SK-N-SH treated with all-trans-retinoic acid at 6 μM for 48 hours (cell line): ENCODE measurements at places on chromosomes 2 and 18.

GRCh38 chr18:79217979-79218604 is 148.9 kb downstream of the ATP9B start:
- ATAC-seq: no peak

- no peak for ATAC-seq
These were observed 31.3 kb upstream of the MSTN start for GRCh38 chr2:190093793-190094192.

DNA sequence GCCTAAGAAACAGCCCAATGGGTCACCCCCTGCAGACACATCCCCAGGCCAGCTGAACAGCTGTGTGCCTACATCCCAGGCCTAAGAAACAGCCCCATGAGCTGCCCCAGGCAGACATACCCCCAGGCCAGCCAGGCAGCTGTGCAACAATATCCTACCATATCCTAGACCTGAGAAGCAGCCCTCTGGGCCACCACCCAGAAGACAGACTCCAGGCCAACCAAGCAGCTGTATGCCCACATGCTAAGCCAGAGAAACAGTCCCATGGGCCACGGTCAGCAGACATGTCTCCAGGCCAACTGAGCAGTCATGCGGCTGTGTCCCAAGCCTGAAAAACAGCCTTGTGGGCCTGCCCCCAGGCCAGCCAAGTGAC is 205.5 kb downstream of the ATAD2B start:
- ATAC-seq: no peak

DNA sequence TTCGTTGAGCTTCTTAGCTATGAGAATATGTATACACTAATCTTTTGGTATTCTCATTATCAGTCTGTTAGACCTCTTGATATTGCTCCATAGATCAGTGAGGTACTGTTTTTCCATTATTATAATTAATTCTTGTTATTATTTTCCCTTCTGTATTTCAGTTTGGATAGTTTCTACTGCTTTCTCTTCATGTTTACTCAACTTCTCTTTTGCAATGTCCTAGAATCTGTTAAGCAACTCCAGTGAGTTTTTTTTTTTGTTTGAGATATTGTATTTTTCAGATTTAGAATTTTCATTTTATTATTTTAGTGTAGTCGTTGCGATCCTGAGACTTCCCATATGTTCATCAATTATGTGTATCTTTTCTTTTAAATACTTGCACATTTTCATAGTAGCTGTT is 260.8 kb downstream of the SETBP1 start:
- ATAC-seq: no peak

GRCh38 chr2:37770797-37771196 is 99.4 kb upstream of the CDC42EP3 start:
- ATAC-seq: no peak

- no peak for ATAC-seq
These were observed 6.3 kb downstream of the KHK start for GRCh38 chr2:27092696-27093429.

DNA sequence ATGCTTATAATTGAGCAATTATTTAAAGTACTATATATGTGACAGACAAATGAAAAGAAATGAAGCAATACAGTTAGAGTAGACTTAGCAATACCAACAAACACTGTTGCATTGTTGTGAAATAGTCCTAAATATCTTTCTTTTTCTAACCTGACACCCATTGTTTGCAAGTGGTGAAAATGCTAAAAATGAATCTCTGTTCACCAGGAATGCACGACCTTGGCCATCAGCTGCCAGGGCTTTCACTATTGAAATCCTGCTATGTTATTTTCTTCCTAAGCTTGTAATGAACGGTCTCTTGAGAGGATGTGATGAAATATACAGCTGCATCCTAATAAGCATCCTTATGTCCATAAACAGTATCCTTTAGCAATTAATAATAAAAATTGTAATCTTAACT is 136.2 kb upstream of the MGAT5 start:
- ATAC-seq: no peak

DNA sequence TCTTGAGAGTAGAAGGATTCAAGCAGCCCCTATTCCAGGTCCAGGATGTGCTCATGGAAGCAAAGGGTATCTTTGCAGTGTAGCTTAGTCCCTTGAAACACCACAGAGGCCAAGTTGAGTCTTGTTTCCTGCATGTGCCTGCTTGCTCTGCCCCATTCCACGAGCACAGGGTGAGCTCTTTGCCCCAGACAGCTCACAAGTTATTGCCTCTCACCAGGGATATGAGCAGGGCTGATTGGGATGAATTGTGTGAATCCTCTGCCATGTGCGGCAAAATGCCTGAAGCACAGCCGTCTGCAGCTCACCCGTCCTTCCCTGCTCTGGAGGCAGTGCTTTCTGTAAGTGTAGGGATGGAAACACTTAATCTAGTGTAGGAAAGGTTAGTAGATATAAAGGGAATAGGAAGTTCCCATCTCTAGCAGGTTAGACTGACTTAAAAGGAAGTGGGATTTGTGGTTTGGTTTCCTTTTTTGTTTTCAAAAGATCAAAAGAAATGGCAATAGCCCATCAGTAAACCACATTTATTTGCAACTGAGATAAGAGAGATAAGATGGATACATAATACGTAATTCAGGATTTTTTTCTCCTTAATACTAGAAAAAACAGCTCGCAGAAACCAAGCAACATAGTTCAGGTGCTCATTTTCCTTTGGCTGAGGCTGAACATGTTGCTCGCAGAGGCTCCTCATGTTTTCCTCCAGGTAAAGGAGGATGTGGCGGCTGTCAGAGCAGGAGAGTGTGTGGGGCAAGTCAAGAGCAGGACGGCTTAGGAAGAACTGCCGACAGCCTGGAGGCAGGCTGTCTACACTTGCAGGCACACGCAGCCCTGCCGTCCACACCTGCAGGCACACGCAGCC is 41.4 kb downstream of the TMEM182 start:
- no peak for ATAC-seq

- ATAC-seq: no peak
These were observed 91.6 kb downstream of the FIGN start for GRCh38 chr2:163644238-163644637.

DNA sequence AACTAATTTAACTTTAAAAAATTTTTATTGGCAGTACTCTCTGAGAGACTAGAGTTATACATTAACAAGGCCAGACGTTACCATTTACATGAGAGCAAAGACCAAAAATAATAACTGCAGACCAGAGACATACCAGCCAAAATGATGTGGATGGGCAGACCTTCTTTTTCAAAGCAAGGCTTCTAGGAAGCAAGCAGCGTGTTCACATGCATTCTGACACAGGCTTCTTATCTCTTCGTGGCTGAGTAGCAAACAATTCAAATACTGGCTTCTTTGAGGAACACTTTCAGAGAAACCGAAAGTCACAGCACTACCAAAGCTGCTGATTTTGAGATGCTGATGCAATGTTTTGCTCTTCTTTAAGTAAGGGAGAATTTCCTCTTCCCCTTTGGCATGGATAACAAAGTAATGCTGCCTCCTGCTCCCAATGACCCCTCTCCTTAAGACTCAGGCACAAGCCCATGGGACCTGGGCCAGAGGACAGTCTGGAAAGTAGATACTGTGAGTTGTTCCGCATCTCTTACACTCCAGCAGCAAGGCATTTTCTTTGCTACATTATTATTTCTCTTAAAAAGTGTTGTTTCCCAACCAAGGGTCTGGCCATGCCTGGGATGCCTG is 181.9 kb downstream of the MREG start:
- no peak for ATAC-seq

GRCh38 chr2:116874021-116874420 is 940.5 kb upstream of the DDX18 start:
- ATAC-seq: no peak

DNA sequence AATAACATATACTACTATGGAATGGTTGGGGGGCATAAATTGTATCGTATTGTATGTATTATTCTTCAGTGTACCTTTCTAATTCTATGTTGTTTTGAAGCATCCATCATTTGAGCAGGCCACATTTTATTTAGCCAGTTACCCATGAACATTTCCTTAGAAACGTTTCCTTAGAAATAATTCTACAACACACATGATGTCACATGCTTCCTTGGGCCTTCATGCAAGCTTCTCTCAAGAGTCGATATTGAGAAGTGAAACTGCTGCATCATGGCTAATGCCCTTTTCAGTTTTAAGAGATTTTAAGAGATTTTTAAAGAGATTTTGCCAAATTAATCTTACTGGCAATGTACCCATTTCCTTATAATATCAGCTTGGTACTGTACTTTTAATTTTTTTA is 63.9 kb downstream of the ALPK2 start:
- no peak for ATAC-seq

GRCh38 chr2:12303181-12304030 is 413.3 kb upstream of the TRIB2 start:
- ATAC-seq: no peak

DNA sequence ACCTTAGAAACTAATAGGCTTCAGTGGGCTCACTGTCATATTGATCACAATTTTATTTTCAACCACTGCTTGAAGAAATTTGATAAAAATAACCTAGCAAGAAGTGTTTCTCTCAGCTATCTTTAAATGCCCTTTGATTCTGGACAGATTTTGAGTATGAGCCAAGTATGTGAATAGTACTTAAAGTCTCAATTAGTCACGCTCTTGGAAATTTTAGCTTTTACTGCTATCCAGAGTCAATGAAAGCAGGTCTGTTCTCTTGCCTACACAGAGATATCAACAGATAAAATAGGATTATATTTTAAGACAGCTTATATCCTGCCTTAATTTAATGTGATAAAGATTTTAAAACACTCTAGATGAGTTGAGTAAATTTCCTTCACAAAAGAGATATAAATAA is 337.3 kb downstream of the CBLN2 start:
- ATAC-seq: no peak

DNA sequence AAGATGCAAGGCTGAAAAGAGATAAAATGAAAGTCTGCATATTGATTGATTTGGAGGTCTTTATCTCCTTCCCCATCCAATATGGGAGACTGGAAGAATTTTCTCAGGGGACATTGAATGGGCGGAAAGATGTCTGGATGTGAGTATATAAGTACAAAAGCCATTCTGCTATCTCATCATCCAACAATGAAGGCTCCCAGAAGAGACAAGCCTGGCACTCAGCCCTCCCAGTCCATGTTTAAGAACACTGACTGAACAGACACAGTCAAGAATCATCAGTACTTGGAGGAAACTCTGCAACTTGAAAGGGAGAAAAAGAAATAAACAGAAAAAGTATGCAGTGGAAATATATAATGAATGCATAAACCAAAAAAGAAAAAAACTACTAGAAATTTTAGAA is 80.9 kb downstream of the PTRHD1 start:
- peak; percentile 57 for ATAC-seq

DNA sequence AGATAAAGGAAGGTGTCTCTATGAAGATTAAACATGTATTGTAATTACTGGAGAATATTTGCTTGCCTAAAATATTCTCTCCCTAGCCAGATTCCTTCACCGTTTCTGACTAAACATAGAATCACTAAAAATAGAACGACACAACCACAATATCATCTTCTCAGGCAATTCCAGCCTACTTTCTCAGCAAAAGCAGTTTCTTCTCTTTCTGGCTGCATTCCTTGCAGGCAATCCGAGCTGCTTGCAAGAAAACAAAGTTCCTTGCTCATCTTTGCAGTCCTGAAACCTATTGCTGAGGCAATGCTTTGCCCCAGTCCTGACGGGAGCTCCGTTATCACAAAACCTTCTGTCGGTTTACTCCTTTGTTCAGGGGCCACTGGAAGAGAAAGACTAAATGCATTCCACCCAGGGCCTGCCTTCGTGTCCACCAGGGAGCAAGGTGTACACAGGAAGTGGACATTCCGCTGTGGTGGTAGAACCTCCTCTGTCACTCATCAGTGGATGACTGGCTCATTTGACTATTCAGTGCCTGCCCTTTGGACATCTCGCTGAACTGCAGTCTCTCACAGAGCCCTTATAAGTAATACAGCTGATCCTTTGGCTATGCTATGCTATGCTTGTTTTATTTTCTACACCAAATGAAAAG is 239.2 kb upstream of the DOK6 start:
- ATAC-seq: peak; percentile 80

- no peak for ATAC-seq
These were observed 83.3 kb downstream of the RND3 start for GRCh38 chr2:150404147-150404546.

DNA sequence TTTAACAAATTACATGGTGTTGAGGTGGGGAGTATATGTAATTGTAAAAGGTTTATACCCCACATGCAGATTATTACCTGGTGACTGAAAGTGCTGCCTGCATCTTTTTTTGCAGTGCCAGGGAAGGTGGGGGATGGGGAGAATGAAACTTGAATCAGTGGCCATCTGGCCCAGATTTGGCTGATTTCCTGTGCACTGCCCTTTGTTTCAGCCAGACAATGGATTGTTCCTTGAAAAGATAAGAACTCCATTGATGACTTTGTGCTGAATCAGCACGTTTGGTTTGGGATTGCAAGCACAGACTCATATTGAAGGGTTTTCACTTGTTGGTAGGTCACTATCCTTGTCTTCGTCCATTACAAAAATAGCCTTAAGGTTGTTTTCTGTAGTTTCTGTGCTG is 20.9 kb downstream of the GREB1L start:
- ATAC-seq: no peak

DNA sequence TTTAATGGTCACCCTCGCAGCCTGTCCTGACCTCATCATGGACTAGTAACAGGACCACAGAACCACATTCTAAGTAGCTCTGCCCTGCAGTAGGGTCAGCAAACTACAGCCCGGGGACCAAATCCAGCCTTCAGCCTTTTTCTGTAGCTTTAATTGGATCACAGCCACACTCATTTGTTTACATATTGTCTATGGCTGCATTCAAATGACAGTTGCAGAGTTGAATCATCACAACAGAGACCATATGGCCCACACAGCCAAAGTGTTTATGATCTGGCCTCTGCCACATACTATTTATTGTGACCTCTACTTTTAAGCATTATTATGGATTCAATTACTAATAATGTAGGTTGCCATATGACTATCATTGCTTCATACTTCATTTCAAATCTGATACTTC is 47.7 kb downstream of the MAP3K19 start:
- no peak for ATAC-seq

- no peak for ATAC-seq
These were observed 149.9 kb downstream of the TMX3 start for GRCh38 chr18:68564961-68565360.

DNA sequence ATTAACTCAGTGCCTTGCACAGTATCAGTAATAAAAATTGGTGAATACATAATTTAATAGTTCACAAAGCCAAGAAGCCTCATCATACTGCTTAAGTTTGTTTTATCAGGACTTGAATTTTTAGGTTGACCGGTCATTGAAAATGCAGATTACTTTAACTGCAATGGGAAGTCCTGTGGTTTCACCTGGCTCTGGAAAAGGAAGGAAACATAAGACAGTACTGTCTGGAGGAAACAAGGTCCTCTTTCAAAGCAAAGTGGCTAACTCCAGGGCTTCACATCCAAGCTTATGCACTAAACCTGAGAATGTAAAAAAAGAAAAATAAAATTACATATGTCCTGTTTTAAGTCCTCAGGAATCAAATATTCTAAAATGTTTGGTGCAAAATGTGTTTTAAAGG is 119.7 kb downstream of the DLGAP1 start:
- no peak for ATAC-seq
